ENCODE measurements at places on chromosomes 12 and 14.

GRCh38 chr12:13369474-13370056 is 173.0 kb downstream of the EMP1 start:
- DNase-seq = no peak

GRCh38 chr12:124703856-124704255 is 136.4 kb upstream of the NCOR2 start:
- DNase-seq = no peak

DNA sequence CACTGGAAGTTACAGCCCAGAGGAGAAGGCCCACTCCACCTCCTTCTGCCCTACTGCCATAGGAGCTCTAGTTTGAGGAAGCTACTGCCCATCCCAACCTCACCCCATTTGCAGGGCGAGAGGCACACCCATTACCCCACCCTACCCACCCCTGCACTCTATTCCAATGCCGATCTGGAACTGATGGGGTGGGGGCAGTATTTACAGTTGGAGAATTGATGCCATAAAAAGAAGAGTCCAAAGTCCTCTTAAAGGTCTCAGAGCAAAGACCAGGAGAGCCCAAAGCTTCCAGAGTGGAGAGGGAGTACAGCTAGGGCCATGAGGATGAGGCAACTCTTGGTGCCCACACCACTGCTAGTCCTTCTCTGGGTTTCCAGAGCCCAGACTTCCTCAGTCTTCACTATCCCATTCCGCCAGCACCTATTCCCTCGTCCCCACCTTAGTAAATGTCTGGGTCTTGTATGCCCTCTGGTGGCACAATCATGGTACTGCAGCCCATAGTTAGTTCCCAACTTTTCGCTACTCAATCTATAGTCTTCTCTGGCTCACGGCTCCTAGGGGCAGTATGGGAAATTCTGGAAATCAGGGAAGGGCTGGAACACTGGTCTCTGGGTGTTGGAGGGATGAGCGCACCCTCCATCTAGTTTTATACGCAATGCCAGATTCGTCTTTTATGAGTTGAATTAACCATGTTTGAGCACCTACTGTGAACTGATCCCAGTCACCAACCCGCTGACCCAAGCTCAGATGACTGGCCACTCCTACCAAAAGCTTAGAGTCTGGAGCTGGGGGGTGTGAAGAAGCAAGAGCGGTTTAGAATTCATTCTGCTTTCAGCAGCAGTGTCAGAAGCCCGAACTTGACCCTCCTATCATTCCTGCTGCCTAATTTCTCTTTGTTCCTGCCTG is 6.9 kb upstream of the ADCY6 start:
- peak; percentile 87 for DNase-seq

DNA sequence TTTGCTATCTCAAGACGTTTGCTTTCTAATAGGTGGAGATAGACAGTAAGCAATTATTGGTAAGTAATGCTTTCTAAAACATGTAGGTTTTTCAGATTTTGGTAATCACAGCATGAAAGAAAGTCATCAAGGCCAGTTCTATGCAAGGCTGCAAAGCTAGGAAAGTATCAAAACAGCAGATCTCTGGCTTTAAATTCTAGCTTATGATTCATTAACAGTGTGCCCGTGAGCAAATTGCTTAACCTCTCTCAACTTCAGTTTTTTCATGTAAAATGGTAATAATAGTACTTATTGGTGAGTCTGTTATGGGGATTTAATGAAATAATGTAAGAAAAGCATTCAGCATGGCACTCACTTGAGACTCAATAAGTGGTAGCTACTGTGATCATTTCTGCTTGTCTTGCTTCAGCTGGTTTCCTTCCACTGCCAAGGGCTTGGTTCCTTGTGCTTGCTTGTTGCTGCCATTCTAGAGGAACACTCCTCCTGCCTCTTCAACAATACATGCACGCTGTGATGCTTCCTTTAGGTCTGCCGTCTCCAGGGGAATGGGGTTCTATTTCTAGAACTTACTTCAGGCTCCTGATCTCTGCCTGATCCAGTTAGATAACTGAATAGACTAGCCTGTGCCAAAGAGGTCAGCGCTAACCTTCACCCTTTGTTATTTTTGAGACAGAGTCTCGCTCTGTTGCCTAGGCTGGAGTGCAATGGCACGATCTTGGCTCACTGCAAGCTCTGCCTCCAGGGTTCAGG is 88.4 kb downstream of the CAND1 start:
- no peak for DNase-seq

DNA sequence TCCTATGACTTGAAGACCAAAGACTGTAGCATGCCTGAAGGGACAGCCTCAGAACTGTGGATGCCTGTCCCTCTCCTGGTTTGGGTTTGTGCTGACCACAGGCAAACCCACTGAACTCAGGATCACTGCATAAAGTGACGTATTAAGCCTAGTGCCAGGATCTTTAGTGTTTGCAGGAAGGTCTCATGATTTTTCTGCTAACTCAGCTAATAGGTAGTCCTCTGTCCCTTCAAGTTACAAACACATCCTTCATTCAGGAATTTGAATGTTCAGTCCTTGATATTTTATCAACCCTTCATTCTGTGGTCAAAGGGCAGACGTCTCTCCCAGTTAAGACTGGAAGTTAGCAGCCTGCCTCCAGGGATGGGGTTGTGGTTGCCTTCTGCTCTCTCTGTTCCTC is 10.3 kb upstream of the OAS3 start:
- no peak for DNase-seq

- no peak for DNase-seq
Measured at GRCh38 chr12:75959506-75959905, 72.1 kb downstream of the PHLDA1 start.

DNA sequence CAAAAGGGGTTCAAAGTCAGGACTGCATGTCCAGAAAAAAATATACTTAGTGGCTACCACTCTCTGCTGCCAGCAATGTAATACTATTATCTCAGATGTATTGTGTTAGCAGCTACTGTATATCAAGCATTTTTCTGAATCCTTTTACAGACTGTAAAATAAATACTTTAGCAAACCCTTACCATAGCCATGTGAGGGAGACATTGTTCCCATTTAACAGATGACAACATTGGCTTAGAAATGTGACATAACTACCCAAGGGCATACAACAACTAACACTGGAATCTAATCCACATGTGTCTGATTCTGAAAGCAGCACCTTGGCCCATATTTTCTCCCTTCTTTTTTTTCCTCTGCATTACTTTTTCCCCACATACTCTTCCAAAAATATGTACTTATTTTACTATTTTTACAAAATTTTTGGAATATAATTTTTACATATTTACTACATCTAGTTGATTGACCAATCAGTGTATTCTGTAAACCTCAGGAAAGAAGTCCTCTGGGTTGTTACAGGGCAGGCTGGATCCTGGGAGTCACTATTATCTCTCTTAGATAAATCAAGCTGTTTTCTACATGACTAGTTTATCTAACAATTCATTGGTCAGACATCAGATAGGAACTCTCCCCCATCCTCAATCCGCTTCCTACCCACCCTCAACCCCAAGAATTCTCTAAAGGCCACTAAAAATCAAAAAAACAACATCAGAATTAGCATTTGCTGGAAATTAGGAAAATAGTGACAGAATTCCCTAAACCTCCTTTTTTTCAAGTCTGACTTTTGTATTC is 154.1 kb downstream of the BTG1 start:
- no peak for DNase-seq

DNA sequence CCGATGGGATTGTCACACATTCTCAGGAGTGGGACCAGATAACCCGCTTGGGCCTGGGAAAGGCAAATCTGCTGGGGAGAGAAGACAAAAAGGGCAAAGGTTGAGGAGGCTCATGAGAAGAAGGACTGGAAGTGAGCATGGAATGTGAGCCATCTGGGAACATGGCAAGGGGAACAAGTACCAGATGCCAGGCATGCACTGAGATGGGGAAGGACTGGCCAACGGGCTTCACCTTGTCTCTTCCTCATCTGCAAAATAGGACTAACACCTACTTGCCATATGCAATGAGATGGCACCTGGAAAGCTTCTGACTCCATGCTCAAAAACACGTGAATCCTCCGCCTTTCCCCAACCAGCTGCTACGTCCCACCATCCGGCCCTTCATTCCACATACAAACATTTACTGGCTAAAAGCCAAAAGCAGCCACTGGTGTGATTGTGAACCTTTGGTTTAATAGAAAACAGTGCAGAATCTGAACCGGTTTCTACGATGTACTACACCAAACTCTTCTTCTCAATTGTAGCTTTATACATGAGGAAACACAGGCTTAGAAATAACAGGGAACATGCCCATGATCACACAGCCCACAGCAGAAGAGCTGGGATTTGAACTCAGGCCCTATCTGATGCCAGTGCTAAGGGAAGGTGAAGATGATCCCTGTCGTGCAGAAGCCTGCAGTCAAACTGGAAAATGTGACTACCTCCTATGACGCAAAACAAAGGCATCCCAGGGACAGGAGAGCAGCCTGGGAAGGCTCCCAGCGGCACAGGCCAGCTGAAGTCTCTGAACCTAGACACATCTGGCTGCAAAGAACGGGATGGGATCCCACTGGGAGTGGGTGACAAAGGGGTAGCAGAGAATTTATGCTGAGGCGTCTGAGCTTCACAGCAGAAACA is 112.1 kb downstream of the TTC7B start:
- no peak for DNase-seq

GRCh38 chr14:68929623-68930307 is 49.3 kb downstream of the ACTN1 start:
- no peak for DNase-seq

Data from Ammon's horn (tissue), 1 donor.